ENCODE measurements at places on chromosomes 11 and 22.

DNA sequence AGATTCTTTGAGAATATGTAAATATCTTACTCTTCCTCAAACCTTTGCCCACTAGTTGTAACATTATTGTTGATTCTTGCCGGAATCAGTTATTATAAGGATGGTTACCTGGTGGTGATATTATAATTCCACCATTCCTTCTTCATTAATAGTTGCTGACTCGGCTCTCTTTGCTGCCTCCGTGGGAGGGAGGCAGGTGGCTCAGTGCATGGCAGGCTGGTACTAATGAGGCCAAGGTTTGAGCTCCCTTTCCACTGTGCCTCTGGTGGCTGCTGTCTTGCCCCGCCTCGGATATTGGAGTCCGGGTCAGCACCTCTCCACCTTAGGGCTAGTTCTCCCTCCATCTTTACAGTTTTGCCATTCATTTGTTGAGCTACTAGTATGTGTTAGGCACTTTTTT, 12.7 kb downstream of the CD6 start:
- no peak for DNase-seq

- no peak for DNase-seq
Observed at GRCh38 chr22:41140365-41140957, 48.1 kb downstream of the EP300 start.

DNA sequence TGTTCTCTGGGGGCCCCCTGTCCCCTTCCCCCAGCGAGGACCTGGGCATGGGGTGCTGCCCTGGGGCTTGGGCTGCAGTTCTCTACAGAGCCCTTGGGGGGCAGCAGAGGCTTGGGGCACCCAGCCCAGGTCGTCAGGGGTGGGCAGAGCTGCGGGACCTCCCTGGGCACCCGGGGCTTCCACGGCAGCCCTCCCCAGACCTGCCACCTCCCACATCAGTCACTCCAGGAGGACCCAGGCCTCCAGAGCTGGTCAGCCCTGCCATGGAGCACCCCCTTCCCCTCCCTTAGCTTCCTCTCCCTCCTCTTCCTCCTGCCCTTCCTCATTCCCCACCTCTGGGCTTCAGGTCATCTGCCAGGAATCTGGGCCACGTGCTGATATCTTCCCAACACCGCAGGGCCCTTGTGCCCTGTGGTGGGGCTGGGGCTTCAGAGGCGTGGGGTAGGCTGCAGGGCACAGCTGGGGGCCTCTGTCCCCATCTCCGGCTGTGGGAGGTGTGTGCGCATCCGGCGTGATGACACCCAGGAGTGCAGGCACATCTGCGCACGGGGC, 5.8 kb downstream of the TSPAN4 start:
- peak; percentile 60 for DNase-seq

DNA sequence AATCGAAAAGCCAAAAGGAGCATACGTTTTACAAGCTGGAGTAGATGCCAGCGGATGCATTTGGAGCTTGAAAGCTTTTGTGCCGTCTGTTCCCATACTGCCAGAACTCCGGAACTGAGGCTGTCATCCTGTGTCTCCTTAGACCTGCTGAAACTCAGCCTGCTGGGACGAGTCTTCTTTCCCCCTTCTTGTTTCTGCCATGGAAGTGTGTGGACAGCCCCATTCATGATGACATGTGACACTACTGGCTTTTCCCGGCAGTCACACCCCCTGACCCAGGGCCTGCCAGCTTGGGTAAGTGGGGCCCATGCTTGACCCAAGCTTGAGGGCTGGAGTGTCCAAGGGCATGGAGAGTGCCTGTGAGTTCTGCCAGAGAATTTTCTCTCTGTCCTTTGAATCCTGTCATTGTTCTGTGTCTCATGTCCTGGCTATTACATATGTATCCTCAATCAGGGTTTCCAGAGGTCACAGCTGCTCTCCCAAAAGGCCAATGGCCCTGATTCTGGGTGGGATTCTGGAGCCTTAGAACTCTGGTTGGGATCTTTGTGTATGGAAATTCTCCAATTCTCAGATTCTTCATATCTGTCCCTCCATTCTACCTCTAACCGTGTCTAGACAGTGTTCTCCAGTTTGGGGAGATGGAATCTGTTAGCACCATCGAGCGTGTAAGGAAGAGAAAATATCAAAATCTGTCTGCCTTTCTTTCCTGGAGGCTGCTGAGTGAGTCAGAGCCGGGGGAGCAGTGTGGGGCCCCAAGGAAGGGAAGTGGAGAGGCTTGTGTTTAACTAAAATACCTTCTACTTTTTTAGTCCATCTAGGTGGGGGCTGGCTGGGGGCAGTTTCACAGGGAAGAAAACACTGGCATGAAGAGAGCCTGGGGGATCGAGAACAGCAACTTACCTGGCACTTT, 73.2 kb downstream of the KIAA1671 start:
- no peak for DNase-seq

DNA sequence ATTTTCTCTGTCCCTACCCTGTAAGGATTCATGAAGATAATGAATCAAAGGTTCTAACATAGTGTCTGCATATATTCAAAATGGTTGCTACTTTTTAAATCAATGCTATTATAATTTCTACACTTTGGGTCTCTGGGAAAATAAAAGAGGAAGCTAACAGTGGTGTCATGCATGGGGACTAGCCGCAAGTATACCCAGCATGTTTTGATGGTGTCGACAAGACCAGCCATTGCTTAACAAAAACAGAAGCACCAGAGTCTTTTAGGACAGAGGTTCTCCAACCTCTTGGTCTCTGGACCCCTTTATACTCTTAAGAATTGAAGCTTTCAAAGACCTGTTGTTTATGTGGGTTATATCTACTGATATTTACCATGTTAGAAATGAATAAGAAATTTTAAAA, 37.8 kb downstream of the RNF141 start:
- DNase-seq = no peak

DNA sequence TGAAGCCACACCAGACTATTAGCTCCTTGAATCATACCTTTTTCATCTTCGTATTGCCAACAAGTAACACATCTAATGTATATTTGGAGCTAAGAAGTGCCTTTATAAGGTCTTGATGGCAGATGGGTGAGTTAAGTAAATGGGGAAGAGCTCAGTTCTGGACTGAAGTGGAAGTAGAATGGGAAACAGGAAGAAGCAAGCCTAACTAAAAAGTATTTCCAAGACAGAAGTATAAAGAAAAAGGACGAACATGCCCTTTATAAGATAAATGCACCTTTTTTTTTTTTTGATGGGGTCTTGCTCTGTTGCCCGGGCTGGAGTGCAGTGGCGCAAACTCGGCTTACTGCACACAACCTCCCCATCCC, 14.5 kb downstream of the CRTAM start:
- no peak for DNase-seq

Data from activated T-cell treated with anti-CD3 and anti-CD28 coated beads, Interleukin-2, amount 50 U/mL, for 4 hours (primary cell).